ENCODE measurements at places on chromosomes 13 and 19.

DNA sequence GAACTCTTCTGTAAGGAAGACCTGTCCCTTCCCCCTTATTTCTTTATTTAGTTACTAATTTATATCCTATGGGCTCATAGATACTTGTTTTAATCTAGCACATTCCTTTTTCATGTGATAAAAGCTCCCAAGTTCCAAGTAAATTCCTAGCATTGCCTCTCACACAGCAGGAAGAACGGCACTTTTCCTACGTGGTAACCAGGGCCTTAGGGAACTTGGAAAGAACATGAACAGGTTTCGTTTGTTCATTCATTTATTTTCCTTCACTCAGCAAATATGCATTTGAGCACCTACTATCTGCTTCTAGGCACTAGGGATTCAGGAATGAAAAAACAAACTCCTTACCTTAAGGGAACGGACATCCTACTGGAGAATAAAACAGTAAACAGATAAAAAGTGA, 125.1 kb downstream of the SIPA1L3 start:
- DNase-seq = no peak
- H3K36me3 ChIP-seq = peaks cover 9% of the 10 kb centered on the region
- no peak overlapping the region for H3K4me3 ChIP-seq
- no peak overlapping the region for H3K27ac ChIP-seq
- H3K4me1 ChIP-seq = no peaks in the 10 kb centered on the region

DNA sequence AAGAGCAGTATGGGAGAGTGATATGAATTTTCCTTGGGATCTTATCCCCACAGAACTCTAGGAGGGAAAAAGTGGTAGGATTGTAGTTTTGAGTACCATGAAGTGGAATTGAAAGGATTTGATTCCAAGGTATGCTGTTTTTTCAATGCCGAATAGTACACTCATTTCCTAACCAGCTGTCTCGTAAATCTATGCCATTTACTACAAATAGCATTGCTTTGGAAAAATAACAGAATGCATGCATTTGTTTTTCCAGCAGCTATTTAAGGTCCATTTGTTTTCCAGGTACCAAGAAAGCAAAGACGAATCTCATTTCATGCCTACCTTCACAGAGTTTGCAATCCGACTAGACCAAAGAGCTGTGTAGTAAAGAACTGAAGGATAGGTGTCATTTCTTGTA, 10.5 kb downstream of the POLR1D start:
- H3K27me3 ChIP-seq = no peaks in the 10 kb centered on the region
- DNase-seq = no peak
- no peak overlapping the region for H3K4me3 ChIP-seq
- H3K27ac ChIP-seq = no peak overlapping the region

- no peak overlapping the region for H3K4me3 ChIP-seq
- H3K27me3 ChIP-seq = no peaks in the 10 kb centered on the region
- DNase-seq = no peak
- H3K4me1 ChIP-seq = peaks cover 6% of the 10 kb centered on the region
- H3K36me3 ChIP-seq = no peaks in the 10 kb centered on the region
- no peak overlapping the region for H3K27ac ChIP-seq
Measured at GRCh38 chr13:40241125-40241798, 425.2 kb downstream of the FOXO1 start.

DNA sequence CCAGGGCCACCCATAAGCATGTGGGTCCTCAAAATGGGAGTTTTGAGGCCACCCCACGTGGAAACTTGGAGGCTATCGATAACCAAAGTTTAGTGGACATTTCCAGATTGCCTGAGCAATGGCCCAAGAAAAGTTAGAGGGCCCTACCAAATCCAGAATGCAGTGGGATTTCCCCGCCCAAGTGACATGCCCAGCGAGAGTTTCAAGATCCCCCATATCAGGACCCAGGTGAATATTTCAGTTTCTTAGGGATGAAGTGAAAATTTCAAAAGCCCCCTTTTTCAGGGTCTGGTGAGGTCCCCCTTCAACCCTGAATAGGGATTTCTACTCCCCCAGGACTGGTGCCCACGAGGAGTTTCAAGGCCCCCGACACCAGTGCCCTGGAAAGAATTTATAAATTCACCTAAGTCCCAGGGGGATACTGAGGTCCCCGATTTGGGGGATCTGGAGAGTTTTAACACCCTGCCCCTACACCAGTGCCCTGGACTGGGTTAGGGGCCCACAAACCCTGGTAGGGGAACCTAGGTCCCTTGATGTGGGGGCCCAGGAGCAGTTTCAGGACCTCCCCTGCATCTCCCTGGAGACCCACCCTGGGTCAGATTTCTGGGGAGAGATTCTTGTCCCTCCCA, 695 bp downstream of the BST2 start:
- DNase-seq = no peak
- peaks cover 28% of the 10 kb centered on the region for H3K4me1 ChIP-seq
- peak overlapping the region; percentile 90 for H3K27ac ChIP-seq

DNA sequence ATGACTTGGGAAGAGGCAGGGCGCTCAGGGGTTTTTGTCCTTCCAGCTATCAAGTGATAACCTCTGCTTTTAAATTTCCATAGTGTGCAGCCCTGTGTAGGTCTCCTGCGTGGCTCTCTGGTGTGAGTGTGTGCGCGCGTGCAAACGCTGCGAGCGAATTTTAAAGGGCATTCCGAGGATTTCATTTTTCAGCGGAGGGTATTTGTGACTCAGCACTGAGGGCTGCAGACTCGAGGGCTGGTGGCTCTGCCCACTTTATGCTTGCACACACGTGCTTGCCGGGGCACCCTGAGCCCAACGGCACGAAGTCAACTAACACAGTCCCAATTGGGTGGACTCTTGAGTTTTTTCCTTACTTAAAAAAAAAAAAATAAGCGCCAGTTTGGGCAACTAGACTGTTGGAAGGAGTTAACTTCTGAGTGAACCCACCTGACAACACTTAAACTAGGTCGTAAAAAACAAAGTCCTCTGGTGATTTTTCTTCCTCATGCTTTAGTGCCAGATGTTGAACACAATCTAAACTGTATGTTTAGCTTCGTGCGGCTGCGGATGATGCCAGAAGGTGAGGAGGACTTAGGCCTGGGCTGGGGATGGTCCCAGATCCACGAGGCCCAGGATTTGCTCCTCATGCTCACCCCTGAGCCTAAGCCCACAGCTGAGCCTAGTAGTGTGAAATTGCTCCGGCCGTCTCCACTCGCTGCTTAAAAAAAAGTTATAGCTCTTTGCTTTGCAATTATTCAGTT, 2.1 kb downstream of the FGF9 start:
- no peaks in the 10 kb centered on the region for H3K36me3 ChIP-seq
- no peak for DNase-seq
- H3K4me1 ChIP-seq = peaks cover 45% of the 10 kb centered on the region

- DNase-seq = no peak
- no peaks in the 10 kb centered on the region for H3K27me3 ChIP-seq
- H3K4me1 ChIP-seq = peaks cover 5% of the 10 kb centered on the region
- H3K27ac ChIP-seq = no peak overlapping the region
- peaks cover 6% of the 10 kb centered on the region for H3K36me3 ChIP-seq
Measured at GRCh38 chr13:108305655-108306054, 36.1 kb downstream of the TNFSF13B start.

All from activated CD4-positive, alpha-beta T cell treated with anti-CD3 and anti-CD28 coated beads for 36 hours (primary cell).